Bone marrow (tissue), 2 donors: ENCODE measurements at places on chromosomes 6 and 20.

DNA sequence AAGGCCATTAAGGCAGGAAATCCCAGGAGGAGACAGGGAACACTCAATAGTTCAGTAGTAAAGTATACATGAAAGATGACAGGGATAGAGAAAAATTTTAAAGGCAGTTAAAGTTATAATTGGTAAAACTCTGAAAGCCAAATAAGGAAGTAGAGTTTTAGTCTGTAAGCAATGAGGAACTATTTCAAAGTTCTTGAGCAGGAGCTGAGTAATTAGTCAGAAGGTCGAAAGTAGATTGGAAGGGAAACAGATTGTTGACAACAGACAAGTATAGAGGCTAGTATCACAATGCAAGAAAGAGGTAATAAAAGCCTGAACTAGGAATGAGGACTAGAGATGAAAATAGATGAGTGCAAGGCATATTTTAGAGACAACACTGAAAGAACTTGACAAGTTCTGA is 150.3 kb downstream of the CDK19 start:
- peak; percentile 97 for DNase-seq

DNA sequence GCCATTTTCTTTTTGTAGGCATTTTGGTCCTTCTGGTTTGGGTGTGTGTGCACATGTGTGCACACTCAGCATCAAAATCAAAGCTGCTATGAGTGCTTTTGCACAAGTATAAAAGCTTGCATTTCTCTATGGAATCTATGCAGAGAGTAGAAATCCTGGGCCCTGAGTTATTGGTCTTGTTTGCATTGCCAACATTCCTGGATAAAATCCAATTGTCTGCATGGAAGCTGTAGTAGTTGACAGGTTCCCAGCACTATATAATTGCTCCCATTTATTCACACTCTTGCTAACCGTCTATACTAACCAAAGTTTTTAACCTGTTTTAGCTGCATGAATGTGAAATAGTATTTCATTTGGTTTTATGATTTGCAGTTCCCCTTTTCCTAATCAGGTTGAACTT is 277.0 kb downstream of the FOXA2 start:
- no peak for DNase-seq

GRCh38 chr6:56796196-56796532 is 153.5 kb upstream of the DST start:
- no peak for DNase-seq

DNA sequence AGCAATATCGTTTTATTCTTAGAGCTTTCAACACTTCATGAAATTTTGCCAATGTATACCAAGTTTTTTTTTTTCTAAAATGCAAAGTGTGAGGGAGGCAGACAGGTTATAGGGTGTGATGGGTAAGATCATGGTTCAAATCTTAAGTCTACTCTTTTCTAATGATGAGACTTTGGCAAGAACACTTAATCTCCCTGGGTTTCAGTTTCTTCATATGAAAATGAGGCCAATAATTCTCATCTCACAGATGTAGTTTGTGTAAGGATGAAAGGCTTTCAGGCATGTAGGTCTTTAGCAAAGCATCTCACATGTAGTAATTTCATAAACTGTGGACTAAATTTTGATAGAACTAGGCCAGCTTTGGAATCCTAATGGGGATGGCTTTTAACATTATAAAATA is 457.1 kb downstream of the QKI start:
- no peak for DNase-seq

- DNase-seq, result no peak
Measured at GRCh38 chr20:54067606-54068174, 2.7 kb downstream of the BCAS1 start.

DNA sequence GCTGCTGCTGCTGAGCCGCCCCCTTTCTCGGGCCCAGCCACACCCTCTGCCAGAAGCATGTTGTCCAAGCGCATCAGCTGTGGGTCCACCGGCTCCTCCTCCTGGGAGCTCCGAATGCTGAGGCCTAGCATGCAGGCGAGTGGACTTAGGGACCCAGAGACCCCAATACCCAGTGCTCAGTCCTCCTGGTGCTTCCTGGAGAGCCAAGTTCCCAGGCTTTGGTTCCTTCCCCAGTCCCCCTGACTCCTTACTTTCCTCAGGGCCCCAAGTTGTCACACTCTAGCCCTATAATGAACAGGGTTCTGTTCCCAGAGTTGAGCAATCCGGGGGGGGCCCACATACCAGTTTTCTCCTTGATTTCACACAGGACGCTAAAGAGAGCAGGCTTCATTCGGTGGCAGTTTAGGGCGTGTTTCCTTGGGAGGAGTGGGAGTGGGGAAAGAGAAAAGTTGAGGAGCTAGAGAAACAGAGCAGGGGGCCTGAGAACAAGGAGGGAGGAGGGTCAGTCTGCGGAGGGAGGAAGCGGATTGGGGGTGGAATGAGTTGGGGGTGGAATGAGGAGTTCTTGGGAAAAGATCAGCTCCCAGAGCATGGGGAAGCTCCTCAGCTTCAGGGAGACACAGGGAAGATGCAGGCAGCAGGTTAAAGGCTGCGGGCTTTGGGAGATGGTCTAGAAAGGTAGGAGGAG is 1.5 kb downstream of the PBX2 start:
- no peak for DNase-seq

- no peak for DNase-seq
Measured at GRCh38 chr6:79133173-79133572, 55.1 kb upstream of the PHIP start.

- no peak for DNase-seq
Measured at GRCh38 chr6:132236281-132236680, 165.0 kb downstream of the MOXD1 start.

DNA sequence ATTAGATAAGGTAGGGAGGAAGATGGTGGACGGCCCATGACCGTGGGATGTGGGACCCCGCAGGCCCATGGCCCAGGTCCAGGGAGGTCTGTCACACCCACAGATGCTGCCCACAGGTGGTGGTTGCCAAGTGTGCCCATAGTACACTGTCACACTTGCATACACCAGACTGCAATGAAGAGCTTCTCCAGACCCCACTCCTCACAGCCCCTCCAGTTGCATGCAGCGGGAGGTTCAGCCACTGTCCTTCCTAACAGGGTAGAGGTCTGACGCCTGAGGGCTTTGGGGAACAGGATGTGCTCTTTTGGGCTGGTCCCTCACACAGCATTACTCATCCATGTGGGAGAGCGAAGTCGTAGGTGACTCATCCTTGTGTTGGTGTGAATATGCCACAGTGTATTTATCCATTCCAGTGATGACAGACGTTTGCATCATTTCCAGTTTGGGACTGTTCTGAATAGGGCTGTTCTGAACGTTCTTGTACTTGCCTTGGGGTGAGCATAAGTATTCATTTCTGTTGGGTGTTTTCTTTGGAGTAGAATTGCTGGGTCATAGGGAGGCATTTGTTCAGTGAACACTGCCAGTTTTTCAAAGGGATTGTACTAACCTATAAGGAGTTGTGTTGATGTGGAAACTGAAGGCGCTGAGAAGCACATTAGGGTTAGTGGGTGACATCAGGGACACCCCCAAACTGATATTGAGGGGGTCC is 10.1 kb upstream of the PYGB start:
- peak; percentile 96 for DNase-seq

DNA sequence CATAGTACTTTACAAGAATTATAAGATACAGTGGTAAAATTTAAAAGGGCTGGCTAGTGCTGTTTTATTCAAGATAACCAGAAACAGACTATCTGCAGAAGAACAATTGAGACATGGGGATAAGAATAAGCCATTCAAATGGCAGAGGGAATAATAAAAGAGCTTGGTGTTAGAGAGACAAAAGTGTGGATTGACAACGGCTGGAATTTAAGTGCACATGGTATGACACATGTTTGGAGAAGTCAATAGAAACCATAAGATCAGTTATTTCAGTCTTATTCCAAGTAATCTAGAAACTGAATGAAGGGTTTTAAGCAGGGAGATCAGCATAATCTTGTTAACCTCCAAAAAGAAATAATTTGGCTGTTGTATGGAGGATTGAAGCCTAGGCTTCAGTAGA is 1205.5 kb upstream of the CITED2 start:
- DNase-seq, result no peak

- no peak for DNase-seq
Measured at GRCh38 chr20:29740951-29741593, 1516.4 kb upstream of the DEFB115 start.

DNA sequence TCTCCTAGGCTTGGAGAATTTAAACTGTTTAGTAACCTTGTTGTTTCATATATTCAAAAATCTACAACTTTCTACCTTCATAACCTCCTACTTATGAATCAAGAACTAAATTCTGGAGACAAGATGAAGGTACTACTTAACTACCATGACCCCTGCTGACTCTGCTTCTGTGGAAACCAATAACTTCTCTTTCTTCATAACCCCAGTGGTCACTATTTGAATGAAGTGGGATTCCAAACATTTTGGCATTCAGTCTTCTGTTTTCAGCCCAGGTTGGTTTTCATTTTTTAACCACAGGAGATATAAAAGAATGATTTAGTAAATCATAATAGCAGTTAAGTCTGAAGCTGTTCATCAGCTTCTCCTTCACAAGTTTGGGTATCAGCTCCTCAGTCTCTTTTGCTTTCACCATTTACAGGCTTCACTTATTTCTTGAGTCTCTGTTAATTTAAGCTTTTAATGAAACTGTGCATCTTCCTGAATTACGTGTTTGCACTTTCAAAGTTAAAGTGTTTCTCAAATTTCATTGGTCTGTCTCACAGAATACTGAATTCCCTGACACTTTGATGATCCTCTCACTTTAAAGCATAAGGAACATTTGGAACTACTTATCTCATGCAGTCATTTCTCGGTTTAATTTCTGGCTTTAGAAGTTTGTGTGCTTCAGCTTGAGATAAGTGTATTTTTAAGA is 9.5 kb downstream of the SENP6 start:
- DNase-seq, result no peak

DNA sequence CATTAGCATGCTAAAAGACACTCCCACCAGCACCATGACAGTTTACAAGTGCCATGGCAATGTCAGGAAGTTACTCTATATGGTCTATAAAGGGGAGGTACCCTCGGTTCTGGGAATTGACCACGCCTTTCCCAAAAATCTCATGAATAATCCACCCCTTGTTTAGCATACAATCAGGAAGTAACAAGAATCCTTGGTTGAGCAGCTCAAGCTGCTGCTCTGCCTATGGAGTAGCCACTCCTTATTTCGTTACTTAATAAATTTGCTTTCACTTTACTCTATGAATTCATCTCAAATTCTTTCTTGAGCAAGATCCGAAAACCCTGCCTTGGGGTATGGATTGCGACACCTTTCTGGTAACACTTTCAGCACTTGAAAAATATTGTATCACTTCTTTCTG is 243.0 kb downstream of the BMP2 start:
- no peak for DNase-seq

GRCh38 chr6:137623293-137623692 is 129.1 kb upstream of the OLIG3 start:
- DNase-seq, result no peak

DNA sequence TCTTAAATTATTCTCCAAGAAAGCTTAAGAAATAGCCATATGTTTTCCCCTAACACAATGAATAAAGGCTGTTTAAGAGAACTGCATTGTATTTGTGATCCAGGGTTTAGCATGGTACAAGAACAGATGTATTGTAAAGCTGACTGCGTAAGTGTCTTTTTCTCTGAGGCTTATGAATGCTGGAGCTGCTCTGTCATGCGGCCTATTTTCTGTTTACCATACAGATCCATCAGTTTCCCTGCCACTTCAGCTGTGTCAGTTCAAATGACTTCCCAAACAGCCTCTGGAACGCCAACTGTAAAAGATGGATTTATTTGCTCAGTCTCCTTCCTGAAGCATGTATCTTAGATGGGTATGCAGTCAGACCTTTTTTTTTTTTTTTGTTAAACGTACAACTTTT is 419.3 kb upstream of the HS3ST5 start:
- DNase-seq, result no peak

- no peak for DNase-seq
Measured at GRCh38 chr6:52489881-52490280, 69.7 kb downstream of the EFHC1 start.

DNA sequence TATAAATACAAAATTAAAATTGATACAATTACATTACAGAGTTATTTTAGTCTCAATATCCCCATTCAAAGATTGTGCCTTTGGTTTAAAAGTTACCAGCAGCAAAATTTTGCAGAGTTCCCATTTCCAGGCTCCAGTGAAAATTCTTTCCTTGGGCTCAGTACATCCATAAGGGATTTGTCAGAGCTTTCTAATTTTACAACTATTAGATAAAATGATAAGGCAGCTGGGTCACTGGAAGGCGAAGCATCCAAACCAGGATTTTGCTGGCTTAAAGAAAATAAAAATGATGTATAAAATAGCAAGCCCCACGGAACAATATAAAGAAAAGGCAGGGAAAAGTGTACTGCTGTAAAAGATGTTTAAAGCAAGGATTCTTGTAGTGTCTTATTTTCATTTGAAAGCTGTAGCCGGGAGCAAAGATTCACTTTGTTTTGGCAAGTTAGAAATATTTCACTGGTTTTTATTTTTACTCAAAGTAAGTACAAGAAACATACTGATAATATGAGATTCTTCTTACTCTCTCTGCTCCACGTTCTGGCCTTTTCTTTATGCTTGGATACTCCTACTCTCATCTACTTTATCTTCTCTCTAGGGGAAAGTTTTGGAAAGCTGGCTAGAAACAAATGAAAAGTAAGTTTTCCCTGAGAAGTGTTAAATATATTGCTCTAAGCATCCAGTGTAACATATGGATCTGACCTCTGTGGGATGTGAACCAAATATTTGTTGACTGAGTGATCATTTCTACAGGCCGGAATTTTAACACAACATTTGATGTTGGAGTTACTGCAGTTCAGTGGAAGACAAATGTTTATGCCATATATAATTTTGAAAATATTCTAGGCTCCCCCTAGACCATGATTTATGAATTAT is 488.4 kb downstream of the PHF3 start:
- no peak for DNase-seq

DNA sequence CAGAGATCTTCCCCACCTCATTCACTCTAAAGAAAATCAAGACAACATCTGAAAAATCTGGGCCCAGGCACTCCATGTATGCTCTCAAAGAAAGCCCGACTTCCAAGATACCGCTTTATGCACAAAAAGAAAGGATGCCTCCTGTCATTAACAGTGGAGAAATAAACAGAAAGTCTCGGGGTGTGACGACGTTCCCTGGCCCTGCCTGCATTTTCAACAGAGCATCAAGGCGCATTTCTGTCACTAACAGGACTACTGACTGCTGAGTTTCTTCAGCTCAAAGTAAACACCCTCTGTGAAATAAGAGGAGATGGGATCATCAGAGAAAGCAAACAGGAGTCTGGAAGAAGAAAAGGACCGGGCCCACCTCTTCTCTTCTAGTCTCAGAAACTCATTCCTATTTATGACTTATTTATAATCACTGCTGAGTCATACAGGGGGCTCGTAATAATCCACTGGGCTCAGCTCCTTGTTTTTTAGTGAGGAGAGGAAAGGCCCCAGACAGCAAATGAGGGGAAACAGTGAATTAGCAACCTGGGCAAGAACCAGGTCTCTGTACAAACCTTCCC is 99.7 kb downstream of the ZMYND8 start:
- no peak for DNase-seq

GRCh38 chr6:63403725-63404124 is 83.9 kb upstream of the LGSN start:
- DNase-seq, result no peak

DNA sequence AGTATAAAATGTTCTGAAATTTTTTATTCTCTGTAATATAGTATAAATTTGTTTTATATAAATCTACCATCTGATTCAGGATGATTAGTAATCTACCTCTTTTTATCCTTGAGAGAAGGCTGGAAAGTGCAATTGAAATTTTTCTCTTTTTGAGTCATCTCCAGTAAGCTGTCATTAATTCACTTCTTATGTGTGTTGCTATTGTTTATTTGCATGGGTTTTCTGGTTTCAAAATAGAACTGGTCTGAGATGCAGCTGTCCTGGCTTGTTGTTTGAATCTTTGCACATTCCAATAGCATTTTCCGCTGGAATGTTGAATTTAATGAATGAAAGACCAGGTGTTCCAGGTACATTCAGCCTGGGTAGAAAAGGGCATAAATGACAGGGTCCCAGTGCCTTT is 24.3 kb upstream of the TAB2 start:
- no peak for DNase-seq
